Adrenal gland (tissue), 19 donors: ENCODE measurements at places on chromosomes 7 and 10.

GRCh38 chr10:3350617-3351258, 178.2 kb upstream of the PITRM1 start:
- H3K4me3 ChIP-seq: no peak overlapping the region
- H3K27me3 ChIP-seq: no peaks in the 10 kb centered on the region
- no peak overlapping the region for H3K27ac ChIP-seq
- DNase-seq: no peak
- no peaks in the 10 kb centered on the region for H3K4me1 ChIP-seq

- peaks cover 3% of the 10 kb centered on the region for H3K36me3 ChIP-seq
- no peaks in the 10 kb centered on the region for H3K4me1 ChIP-seq
- H3K4me3 ChIP-seq: no peak overlapping the region
- H3K27me3 ChIP-seq: no peaks in the 10 kb centered on the region
These were observed 980.8 kb upstream of the LRRTM3 start for GRCh38 chr10:65945061-65945460.

DNA sequence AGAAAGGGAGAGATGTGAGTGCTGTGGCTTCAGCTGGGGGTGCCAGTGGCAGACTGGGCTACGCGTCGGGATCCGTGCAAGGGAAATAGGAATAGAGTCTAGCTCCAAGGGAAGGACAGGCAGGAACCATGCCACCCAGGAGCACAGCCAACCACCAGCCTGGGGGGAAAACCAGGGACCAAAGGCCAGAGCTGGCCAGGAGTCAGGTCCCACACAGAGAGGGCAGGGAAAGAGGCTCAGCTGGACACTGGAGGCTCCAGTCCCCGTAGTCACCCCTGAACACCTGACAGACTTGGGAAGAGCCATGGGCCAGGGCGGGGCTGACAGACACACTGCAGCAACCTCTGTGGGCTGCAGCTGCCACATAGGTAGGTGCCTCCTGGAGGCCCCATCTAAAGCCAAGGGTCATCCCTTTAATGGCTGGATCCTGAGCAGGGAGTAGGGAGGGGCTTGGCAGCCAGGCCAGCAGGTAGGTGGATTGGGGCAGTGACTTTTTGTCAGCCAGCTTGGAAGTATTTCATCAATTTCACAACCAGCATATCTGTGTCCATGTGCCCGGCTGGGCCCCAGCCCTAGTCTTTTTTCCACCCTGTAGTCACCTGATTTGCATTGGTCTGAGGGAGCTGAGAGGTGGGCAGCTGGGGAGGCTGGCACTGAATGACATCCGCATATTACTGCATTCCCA, 163.2 kb downstream of the SH2D4B start:
- H3K27me3 ChIP-seq: no peaks in the 10 kb centered on the region
- no peak for DNase-seq
- no peak overlapping the region for H3K4me3 ChIP-seq
- no peaks in the 10 kb centered on the region for H3K4me1 ChIP-seq
- H3K36me3 ChIP-seq: no peaks in the 10 kb centered on the region

- H3K36me3 ChIP-seq: no peaks in the 10 kb centered on the region
- H3K4me1 ChIP-seq: no peaks in the 10 kb centered on the region
- no peak overlapping the region for H3K4me3 ChIP-seq
These were observed 228.9 kb downstream of the AGMO start for GRCh38 chr7:15332956-15333355.
